ENCODE measurements at places on chromosomes 12 and 14. TPM values are rescaled to one million over a fixed set of nuclear protein-coding genes. Genes with fewer than 3 reads are reported as not detected.

Gene KCNMB4
- under 0.01 TPM for total RNA-seq

Gene TSPAN11
- 3.6 TPM for total RNA-seq

Gene C1QL4
- not detected for total RNA-seq

Gene NTF3
- total RNA-seq: 0.13 TPM

Gene CCDC196
- not detected for total RNA-seq

Gene PPFIA2
- total RNA-seq: not detected

Gene JPH4
- total RNA-seq: not detected

Gene GPRC5A
- 57.3 TPM for total RNA-seq

Gene NOVA1
- 0.15 TPM for total RNA-seq

Gene ZFHX2
- total RNA-seq: 0.69 TPM

Gene COCH
- total RNA-seq: 0.79 TPM
